ENCODE measurements at places on chromosomes 3 and 15. TPM values are rescaled to one million over a fixed set of nuclear protein-coding genes. Genes with fewer than 3 reads are reported as not detected.
A peak's percentile ranks its signal among the peaks of the same experiment; 100 is the strongest.

- H3K36me3 ChIP-seq = peaks cover under 1% of the 10 kb centered on the region
- H3K27ac ChIP-seq = no peak overlapping the region
- H3K4me1 ChIP-seq = no peaks in the 10 kb centered on the region
- H3K27me3 ChIP-seq = no peaks in the 10 kb centered on the region
Measured at GRCh38 chr3:170267793-170268192, 45.6 kb downstream of the PRKCI start.

- peak within 1 kb of the TSS; percentile 70 for H3K27ac ChIP-seq
- H3K4me3 ChIP-seq = peak within 1 kb of the TSS; percentile 52
- H3K4me1 ChIP-seq = no peaks in the 10 kb centered on the region
- peak; percentile 44 for DNase-seq
- no peaks in the 10 kb centered on the region for H3K27me3 ChIP-seq
Measured at GRCh38 chr3:158672215-158673176, at the start of gene LXN. TSS of gene LXN (minus strand) at chr3:158672648. CDS start at chr3:158672478, 170 bp downstream.

- no peak for DNase-seq
- no peaks in the 10 kb centered on the region for H3K4me1 ChIP-seq
- no peaks in the 10 kb centered on the region for H3K36me3 ChIP-seq
- no peaks in the 10 kb centered on the region for H3K27me3 ChIP-seq
Measured at GRCh38 chr3:164522073-164522763, 556.1 kb downstream of the SI start.

DNA sequence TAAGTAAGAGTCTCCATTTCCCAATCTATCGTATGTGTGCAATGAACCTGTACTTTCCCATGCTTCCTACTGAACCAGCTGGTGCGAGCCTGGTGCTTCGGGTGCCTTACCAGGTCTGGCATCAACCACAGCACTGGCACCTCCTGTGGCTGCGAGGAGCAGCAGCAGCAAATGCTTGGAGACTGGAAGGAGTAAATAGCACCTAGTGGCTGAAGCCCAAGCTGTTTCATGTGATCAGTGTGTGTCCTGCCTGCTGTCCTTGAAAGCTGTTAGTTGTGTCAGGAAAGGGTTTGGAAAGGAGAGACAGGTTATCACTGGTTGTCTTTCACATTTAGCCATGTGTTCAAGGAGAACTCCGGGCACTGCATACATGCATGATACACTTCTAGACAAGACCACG is 31.8 kb downstream of the PCOLCE2 start:
- no peaks in the 10 kb centered on the region for H3K36me3 ChIP-seq
- H3K4me3 ChIP-seq = no peak overlapping the region
- no peaks in the 10 kb centered on the region for H3K4me1 ChIP-seq
- no peaks in the 10 kb centered on the region for H3K27me3 ChIP-seq

GRCh38 chr15:100169615-100170290 is 172.0 kb downstream of the ADAMTS17 start:
- H3K27ac ChIP-seq = no peak overlapping the region
- no peak overlapping the region for H3K4me3 ChIP-seq
- DNase-seq = no peak
- no peaks in the 10 kb centered on the region for H3K36me3 ChIP-seq
- H3K4me1 ChIP-seq = peaks cover 13% of the 10 kb centered on the region

DNA sequence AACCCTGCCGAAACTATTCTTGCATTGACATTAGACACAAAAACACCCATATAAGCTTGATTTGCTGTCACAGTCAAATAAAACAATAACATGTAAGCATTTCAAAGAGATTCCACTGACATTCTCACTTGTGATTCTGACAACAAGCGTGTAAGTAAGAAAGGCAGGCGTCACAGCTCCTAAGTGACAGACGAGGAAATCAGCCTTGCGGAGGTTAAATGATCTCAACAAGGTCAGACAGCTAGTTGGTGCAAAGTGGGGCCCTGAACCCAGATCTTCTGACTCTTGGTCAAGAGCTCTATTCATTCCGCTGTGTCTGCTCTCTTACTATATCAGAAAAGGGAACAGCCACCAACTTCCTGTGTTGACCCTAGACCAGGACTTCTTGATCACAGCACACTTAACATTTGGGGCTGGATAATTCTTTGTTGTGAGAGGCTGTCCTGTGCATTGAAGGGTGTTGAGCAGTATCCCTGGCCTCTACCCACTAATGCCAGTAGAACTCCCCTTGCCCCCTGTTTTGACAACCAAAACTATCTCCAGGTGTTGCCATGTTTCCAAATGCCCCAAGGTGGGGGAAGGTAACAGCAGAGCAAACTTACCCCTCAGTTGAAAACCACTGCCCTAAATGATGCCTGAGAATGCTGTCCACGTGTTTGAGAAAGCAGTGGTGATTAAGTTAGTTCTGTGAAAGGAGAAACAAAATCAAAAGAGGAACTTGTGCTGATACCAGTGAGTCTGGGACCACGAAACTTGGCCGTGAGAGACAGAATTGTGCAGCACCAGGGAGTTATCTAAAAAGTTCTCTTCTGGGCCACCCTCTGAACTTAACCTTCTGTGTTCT is 86.1 kb downstream of the LIPC start:
- H3K4me1 ChIP-seq = peaks cover 14% of the 10 kb centered on the region
- H3K4me3 ChIP-seq = no peak overlapping the region
- no peaks in the 10 kb centered on the region for H3K27me3 ChIP-seq

DNA sequence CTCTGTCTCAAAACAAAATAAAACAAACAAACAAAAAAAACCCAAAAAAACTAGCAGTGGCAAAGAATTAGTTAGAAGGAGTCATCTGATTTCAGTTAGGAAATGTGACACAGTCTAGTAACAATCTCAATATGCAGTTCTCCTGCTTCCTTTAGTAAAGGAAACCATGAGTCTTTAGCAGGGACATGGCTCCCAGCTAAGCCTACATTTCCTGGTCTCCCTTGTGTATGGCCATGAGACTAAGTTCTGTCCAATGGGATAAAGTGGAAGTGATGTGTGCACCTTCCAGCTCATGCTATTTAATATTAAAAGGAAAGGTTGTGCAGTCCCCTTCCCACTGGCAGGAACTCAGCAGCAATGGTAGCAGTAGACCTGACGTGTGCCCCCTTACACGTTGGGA is 74.6 kb downstream of the GREM1 start:
- H3K4me1 ChIP-seq = no peaks in the 10 kb centered on the region
- no peaks in the 10 kb centered on the region for H3K36me3 ChIP-seq
- no peaks in the 10 kb centered on the region for H3K27me3 ChIP-seq
- no peak for DNase-seq
- H3K4me3 ChIP-seq = no peak overlapping the region

DNA sequence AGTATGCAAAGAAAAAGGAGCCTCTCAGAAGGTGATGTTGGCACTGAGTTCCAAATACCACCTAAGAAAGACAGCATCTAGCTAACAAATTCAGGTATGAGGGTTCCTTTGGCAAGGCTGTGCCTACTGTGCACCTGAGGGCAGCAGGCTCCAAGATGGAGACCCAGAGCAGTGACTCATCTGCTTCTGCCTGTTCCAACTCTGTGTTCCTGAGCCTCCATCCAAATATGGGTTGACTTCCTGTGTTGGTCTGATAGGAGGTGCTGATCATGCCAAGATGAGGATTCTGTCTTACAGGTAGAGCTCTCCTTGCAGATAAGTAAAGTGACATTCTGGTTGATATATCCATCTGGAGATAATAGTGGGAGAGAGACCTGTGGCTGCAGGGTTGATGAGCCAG is 26.0 kb downstream of the SV2B start:
- H3K4me3 ChIP-seq = no peak overlapping the region
- H3K27me3 ChIP-seq = no peaks in the 10 kb centered on the region
- no peak overlapping the region for H3K27ac ChIP-seq
- H3K4me1 ChIP-seq = no peaks in the 10 kb centered on the region

Gene CLDN16
- not detected for total RNA-seq

Gene LAMB2
- total RNA-seq = 154 TPM
